ENCODE measurements at places on chromosomes 6 and 20. TPM values are rescaled to one million over a fixed set of nuclear protein-coding genes. Genes with fewer than 3 reads are reported as not detected.

DNA sequence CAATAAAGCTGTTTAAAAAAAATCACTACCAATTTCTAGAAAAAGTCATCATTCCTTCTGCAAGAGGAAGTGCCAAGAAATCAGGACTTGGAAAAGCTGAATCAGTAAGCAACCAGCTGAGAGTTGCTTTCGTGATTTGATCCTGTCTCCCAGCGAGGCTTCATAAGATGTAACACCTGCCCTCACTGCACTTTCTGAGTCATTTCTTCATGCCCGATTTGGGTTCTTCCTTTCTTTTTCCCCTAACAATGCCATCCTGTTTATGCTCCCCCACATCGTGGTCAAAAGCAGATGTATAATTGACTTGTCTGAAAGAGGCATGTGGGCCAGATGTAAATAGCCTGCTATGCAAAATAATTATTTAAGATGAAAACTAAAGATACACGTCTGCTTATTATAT, 52.1 kb downstream of the RIPOR2 start:
- DNase-seq, result no peak

DNA sequence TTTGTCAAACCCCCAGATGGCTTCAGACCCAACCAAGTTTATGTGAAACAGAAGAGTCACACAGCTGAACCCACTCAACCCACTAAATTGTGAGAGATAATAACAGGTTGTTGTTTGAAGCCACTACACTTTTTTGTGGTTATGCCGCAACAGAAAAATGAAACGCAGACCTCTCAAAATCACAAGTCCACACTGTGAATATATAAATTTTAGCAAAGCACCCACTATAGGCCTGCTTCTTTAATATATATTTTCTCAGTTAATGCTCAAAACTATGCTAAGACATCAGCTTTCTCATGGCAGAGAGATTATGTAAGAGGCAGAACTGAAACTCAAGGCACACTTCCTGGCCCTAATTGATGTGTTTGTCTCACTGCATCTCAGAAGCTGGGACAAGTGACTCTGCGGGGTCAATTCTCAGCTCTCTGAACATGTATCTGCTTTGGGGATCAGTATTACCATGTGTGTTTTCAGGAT, 27.7 kb downstream of the MAP3K5 start:
- DNase-seq, result no peak

GRCh38 chr20:37393196-37393862, 47.4 kb downstream of the SRC start:
- DNase-seq, result no peak

- no peak for DNase-seq
Measured at GRCh38 chr6:147135211-147135681, 69.0 kb upstream of the STXBP5 start.

- no peak for DNase-seq
Measured at GRCh38 chr20:45828589-45828988, 1.5 kb upstream of the TNNC2 start.

- DNase-seq, result no peak
Measured at GRCh38 chr6:45949256-45949655, 66.4 kb downstream of the CLIC5 start.

GRCh38 chr6:11323666-11324452, 91.4 kb upstream of the NEDD9 start:
- DNase-seq, result peak; percentile 63

DNA sequence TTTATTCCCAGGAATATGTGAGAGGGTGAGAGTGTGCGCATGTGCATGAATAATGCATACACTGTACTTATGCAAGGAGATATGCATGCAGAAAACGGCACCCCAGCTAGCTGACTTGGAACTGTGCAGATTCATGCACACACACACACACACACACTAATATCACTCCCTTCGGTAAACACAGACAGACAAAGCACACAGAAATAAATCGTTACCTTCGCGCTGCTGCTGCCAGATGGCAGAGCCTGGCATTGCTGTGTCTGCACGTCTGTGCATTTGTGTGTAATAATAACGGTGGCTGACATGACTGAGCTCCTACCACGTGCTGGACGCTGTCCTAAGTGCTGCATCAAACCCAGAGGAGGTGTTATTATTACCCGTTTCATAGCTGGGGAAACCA, 36.8 kb downstream of the PREX1 start:
- no peak for DNase-seq

- no peak for DNase-seq
Measured at GRCh38 chr6:33956206-33956605, 152.4 kb upstream of the MLN start.

DNA sequence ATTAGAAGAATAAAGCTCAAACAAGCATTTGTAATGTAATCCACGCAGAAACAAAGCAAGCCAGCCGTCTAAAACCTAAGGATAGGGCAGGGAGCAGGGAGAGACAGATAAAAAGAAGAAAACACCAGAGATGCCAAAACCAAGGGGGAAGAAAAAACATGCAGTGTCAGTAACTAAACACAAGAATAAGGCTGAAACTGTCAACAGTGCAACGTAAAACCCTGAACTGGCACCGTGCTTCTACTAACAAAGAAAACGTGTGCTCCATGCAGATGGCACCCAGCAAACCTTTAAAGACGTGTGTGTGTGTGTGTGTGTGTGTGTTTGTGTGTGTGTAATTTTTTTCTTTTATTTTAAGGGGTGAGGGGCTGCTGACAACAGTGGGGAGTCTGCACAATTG, 88.4 kb upstream of the TAB2 start:
- DNase-seq, result no peak

DNA sequence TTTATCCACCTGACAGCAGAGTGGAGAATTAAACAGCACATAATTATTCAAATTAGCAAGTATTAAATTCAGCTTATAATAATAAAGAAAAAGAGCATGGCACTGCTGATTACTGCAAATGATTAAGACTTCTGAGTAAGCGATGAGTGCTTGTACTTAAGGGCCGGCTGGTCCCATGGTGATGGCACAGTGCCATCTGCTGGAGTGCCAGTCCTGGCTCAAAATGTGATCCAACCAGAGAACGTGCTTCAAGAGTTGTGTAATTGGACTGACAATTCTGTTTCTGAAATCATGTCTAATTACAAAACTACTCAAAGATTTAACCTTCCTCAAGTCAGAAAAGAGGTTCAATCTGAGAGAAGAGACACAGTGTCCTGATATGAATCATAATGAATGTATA, 181.6 kb upstream of the RGS17 start:
- DNase-seq, result no peak

DNA sequence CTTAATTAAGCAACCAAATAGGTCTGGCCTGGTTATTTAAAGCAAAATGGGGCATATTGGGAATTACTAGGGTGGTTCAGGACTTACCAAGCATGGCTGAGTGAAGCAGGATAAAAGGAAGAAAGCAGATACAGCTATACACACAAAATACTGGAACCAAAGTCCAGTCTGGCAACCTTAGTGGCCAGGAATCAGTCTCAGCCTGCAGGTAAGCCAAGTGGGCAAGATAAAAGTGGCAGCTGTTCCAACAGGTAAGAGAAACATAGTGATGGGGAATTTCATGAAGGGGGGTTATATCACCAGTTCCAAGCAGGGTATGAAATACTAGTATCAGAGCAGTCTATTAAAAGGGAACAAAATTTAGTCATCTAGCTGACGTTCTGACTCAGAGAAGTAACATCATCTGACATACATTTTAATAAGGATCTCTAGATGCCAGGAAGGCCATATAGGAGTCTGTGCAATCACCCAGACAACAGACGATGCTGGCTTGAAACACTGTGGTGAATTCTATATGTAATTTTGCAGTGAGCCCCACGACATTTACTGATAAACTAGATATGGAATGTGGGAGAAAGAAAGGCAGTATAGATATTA, 292.1 kb upstream of the HSF2 start:
- DNase-seq, result no peak

- no peak for DNase-seq
Measured at GRCh38 chr20:40287683-40288082, 401.4 kb downstream of the MAFB start.

DNA sequence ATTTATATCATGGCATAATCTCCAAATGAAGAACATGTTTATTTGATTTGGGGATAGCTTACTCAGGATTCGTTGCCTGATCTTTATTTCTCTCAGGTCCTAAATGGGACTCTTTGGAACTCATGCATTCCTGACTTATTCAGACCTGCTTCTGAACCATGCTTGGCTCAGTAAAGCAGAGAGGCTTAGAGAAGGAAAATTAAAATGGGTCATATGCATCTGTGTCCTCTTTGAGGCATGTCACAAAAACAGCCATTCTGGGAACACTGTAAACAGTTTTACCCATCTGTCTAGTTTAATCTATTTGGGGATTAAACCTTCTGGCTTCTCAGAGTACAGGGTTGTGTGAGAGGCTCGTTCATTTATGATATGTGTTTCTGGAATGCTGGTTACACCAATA, 1017.3 kb downstream of the KIF16B start:
- no peak for DNase-seq

- DNase-seq, result no peak
Measured at GRCh38 chr20:42613076-42613475, 576.6 kb downstream of the PTPRT start.

DNA sequence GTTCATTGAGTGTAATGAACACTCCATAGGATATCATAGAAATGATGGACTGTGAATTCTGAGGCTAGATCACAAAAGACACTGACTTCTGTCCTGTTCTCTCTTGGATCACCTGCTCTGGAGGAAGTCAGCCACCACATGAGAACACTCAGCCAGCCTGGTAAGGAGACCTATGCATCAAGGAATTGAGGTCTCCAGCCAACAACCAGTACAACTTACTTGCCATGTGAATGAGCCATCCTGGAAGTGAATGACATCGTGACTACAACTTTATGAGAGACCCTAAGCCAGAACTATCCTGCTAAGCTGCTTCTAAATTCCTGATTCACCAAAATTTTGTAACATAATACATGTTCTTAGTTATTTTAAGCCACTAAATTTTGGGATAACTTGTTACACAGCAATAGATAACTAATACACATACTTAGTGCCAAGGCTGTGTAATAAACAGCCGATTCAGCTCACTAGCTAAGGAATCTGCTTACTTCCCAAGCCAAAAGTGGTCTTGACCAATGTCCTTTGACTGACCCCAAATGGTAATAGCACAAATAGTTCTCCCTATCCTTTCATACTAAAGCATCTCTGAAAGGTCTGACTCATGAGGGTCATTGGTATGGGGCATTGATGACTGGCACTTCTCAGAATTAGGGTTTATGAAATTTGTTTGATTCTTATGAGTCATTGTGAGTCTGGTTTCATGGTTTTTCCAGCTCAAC, 6.9 kb upstream of the CTNNBL1 start:
- no peak for DNase-seq

GRCh38 chr6:132666118-132666517, 7.1 kb upstream of the TAAR1 start:
- no peak for DNase-seq

- no peak for DNase-seq
Measured at GRCh38 chr6:53321701-53322100, 27.0 kb downstream of the ELOVL5 start.

GRCh38 chr6:73028124-73028766, 197.1 kb downstream of the KHDC1L start:
- no peak for DNase-seq

DNA sequence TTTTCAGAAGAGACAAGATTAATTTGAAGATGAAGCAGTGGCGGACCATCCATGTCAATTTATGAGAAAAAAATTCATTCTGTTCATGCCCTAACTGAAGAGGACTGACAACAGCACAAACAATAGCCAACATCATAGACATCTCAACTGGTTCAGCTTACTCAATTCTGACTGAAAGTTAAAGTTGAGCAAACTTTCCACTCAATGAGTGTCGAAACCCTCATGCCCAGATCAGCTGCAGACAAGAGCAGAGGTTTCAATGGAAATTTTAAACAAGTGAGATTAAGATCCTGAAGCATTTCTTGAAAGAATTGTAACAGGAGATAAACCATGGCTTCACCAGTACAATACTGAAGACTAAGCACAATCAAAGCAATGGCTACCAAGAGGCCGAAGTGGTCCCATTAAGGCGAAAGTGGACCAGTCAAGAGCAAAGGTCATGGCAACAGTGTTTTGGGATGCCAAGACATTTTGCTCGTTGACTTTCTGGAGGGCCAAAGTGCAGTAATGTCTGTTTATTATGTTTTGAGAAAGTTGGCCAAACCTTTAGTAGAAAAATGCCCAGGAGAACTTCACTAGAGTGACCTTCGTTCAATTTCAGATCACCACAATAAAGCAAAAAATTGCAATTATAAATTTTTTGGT, 6.1 kb upstream of the SFT2D1 start:
- no peak for DNase-seq

- DNase-seq, result no peak
Measured at GRCh38 chr6:157406661-157407060, 25.7 kb downstream of the ZDHHC14 start.

GRCh38 chr6:154345811-154346210, 10.8 kb downstream of the IPCEF1 start:
- DNase-seq, result no peak

DNA sequence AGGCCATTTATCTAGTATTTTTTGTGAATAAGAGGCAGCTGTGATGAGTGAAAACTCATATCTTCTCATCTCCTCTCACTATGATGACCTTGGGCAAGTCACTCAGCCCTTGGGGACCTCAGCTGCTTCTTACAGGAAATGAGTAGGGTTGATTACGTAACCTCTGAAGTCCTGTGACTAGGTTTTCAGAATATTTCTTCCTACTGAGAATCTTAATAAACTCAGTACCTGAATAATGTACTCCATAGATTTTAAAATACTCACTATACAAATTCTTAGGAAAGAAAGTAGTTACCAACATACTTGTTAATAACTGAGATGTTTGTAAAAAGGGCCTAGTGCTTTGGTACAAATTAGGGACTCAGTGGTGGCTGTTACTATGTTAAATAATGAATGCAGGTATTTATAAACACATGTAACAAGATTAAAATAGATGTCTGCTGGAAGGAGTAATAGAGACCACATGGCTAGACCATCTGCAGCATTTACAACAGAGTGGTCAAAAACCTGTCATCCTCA, 60.9 kb downstream of the RPRD1B start:
- DNase-seq, result peak; percentile 71

- DNase-seq, result no peak
Measured at GRCh38 chr20:39623584-39624234, 661.6 kb downstream of the DHX35 start.

The XRN2 gene
- 71.0 TPM for total RNA-seq

The IL17F gene
- total RNA-seq, result not detected

The DDX43 gene
- total RNA-seq, result not detected

The BCAS1 gene
- total RNA-seq, result 58.1 TPM

The LIN28B gene
- total RNA-seq, result not detected

The GGTLC1 gene
- total RNA-seq, result not detected

The VSTM2L gene
- 0.57 TPM for total RNA-seq

The BPI gene
- not detected for total RNA-seq

The MAP1LC3A gene
- 32.6 TPM for total RNA-seq

The MYBL2 gene
- 3.0 TPM for total RNA-seq

The CST5 gene
- not detected for total RNA-seq

The SLC52A3 gene
- 176 TPM for total RNA-seq
